HCT116 (cell line): ENCODE measurements at places on chromosomes 1 and 21.

GRCh38 chr1:181191494-181192040 lies 103.1 kb downstream of the IER5 start:
- no peak for DNase-seq

DNA sequence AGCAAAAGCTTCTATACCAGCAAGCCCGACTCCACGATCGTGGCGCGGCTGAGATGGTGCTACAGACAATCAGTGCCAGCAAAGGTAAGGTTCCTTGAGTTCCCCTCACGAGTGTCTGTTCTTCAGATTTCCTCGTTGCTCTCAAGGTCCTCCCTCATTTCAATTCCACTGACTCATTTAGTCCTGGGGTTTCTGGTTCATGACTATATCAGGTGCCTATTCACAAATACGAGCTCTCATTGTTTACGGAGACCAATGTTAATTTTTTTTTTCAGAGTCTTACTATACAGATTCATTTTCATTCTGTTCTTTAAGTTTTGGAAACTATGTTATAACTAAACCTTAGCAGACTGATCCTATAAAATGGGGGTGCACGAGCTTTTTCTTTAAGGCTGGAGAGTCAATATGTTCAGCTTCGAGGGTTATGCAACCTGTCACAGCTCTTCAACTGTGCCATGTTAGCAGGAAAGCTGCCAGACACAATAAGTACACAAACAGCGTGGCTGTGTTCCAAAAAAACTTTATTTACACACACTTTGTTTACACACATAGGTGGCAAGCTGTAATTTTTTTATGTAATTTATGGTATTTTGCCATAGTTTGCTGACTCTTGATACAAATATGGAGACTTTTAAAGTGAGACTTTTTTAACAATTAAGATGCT lies 134.3 kb downstream of the ZP4 start:
- DNase-seq: no peak

DNA sequence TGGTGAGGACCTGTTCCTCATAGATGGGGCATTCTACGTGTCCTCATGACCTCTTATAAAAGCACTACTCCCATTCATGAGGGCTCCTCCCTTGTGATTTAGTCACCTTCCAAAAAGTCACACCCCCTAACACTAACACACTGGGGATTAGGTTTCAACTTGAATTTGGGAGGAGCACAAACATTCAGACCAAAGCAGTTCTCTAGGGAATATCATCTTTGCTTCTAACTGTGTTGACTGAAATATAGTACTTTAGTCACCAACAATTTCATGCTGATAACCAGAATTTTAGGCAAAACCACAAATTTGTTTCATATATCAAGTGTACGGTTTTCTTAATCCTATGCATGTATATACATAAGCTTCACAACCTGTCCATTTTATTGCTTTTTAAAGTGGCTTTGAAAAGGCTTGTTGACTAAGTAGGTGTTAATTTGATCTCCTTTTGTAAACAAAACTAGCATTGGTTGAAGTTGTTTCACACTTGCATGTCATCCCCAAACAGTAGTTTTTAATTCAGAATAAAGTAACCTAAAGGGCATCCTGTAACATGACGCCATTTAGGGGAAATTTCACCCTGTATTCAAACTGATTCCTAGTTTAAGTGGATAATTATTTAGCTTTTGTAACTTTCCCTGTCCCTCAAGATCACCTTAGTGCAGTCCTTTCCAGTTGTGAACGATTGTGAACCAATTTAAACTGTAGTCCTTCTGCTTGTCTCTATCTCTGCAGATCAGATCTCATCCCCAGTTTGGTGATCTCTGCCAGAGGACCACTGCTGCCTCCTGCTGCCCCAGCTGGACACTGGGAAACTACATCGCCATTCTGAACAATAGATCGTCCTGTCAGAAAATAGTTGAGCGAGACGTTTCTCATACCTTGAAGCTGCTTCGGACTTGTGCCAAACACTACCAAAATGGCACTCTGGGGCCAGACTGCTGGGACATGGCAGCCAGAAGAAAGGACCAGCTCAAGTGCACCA lies 141.1 kb downstream of the TLR5 start:
- DNase-seq: no peak

- DNase-seq: no peak
Observed at GRCh38 chr1:220353229-220354012, 81.2 kb upstream of the RAB3GAP2 start.

DNA sequence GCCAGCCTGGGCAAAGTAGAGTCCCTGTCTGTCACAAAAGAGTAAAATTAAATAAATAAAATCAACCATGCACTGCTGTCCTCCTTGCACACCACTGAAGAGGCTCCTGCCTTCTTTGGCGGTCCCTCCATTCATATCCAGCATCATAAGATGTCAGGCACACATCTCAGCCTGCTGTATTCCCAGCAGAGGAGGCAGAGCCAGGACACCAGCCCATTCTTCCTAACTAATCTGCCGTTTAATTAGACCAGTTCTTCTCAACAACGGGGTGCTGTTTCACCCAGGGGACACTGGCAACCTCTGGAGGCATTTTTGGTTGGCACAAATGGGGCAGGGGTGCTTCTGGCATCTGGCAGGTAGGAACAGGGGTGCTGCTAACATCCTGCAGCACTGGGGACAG lies 119.7 kb downstream of the ETS2 start:
- DNase-seq: no peak

- DNase-seq: no peak
Observed at GRCh38 chr1:12600880-12601633, 17.0 kb downstream of the DHRS3 start.

- DNase-seq: peak; percentile 71
Observed at GRCh38 chr1:20612221-20612746, 21.0 kb upstream of the PINK1 start.

DNA sequence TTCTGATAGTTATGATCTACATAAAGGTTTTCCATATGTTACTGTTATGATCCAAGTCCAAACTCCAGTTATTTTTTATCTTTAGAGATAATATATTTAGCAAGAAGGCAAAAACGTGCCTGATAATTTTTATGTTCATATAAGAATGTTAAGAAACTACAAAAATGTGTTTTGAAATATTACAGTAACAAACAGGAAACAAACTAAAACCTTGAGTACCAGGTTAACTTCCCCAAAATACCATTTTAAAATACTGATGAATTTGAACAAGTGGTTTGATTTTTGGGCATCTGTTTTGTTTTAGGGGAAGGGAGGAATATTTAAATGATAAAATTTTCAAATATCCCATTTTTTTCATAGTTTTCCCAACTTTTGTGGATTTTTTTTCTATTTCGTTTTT lies 124.8 kb downstream of the NR5A2 start:
- DNase-seq: no peak

DNA sequence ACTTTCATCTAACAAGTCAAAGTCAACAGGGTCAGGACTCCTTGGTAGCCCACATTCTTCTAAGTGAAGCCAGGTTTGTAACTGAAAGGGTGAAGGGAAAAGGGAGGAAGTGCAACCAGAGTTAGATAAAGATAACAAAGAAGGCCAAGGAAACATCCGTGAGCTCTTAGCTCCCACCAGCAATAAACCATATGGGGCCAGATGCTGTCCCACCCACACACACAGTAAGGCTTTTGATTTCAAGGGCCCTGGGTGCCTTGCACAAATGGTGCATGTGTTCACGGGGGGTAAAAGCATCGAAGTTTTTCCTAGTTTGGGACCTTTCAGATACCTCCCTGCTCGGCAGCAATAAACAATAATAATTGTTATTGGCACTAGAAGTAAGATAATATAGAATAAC lies 5.1 kb upstream of the TIAM1 start:
- no peak for DNase-seq

DNA sequence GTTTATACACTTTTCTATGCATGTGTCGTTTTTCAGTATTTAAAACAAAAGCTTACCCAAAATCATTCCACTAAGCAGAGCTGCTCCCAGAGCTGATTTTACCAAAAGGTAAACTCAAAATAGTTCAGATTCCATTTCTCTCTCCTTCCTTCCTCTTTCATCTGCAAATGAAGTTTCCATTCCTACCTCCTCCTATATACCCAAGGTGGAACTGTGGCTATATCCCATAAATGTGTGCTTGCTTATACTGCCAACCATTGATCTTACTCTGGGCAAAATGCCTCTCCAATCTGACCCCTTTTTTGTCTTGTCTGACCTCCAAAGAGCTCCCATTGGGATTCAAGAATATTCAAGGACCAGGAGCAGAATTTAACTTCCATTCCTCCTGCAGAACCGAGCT lies 9.5 kb downstream of the OLFML2B start:
- no peak for DNase-seq

DNA sequence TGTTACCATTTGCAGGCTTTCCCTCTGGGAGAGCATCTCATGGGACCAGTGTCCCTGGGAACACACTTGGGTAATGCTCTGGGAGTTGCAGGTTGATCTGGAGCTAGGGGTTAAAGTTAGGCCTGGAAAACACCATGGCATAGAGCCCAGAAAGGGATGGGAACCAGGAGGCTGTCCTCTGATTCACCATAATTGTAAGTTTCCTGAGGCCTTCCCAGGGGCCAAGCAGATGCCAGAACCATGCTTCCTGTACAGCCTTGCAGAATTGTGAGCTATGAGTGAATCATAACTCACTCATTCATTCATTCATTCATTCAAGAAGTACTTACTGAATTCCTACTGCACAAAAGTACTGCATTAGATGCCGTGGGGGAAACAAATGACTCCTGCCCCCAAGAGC lies 50.0 kb downstream of the LACTBL1 start:
- DNase-seq: no peak

GRCh38 chr1:156152628-156153027 lies 757 bp upstream of the SEMA4A start:
- DNase-seq: no peak

GRCh38 chr1:231695439-231696255 lies 69.1 kb downstream of the DISC1 start:
- DNase-seq: no peak

GRCh38 chr1:163142152-163142551 lies 60.6 kb downstream of the RGS5 start:
- no peak for DNase-seq

- DNase-seq: no peak
Observed at GRCh38 chr1:21841852-21842466, 29.9 kb downstream of the LDLRAD2 start.

DNA sequence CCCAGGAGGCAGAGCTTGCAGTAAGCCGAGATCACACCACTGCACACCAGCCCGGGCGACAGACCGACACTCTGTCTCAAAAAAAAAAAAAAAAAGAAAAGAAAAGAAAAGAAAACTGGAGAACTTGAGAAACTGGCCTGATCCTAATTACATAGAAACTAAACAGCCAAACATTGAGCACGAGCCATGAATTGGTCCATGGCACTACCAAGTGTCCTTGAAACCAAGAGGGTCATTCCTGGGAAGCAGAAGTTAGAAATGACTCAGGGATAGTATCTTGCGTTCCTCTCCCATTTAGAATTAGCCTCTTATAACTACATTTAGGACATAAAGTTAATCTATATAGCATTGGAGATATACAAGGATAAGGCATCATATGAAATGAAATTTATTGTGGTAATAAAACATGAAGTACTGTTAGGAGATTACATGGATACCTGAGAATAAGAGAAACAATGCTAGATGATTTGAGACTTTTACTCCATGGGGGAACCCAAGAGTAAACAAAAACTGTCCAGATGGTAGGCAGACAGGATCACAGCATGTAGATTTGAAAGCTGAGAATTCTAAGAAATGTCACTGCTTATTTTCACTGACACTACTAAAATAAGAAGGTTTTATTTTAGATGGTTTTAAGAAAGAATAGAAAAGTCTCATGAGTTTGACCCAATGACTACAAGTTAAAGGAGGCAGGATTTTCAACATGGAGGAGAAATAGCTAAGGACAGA lies 39.5 kb upstream of the CPLANE2 start:
- no peak for DNase-seq

DNA sequence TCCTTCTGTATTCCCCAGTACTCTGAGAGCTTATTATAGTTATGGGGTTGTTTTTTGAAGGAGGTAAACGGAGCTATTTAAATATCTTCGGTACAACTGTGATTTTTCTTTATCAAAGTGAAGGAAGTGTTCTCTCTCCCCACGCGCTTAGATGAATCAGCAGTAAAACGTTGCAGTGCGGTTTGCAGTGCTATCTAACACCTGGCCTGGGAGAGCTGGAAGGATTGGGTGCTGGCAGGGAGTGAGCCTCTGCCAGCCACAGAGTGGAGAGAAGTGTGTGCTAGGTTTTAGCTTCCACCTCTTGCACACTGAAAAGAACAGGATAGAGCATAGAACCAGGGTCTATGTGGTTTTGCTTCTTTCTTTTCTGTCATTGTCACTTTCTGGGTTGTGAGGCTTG lies 165.9 kb downstream of the SDCCAG8 start:
- DNase-seq: no peak

DNA sequence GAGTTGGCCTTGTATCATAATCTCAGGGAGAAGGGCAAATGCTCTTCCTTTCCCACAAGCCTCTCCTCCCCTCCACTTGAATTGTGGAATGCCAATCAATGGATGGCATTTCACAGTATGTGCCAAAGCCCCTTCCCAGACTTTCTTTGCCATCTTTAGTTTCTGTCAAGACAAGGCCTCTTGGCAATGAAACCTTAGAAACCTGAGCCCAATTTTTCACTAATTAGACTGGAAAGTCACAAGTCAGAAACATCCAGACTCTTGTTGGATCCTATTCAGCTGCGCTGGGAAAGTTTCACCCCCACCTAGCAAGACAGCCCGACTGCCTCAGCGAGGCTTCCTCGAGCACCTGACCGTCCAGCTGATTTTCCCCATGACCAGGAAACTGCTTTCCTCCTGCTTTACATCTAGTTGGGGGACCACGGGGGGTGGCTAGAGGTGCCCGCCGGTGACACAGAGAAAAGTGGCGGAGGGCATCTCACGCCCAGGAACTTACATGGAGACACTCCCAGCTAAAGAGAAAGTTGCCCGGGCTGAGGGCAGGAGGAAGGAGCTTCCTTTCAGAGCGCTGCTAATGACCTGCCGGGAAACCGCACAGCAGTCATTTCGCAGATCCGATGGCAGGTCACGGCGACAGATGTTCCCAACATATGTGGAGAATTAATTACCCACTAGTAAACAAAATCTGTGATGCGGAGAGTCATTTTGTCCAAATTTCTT lies 302.6 kb upstream of the RRP15 start:
- no peak for DNase-seq

DNA sequence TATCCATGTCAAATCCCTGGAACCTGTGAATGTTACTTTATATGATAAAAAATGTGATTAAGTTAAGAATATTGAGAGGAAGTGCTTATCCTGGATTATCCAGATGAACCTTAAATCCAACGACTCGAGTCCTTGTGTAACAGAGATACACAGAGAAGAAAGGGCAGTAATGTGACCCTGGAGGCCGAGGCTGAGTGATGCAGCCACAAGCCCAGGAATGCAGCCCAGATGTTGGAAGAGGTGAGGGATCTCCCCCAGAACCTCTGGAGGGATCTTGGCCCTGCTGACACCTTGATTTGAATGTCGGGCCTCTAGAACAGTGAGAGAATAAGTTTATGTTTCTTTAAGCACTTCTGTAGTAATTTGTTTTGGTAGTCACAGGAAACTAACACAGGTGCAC lies 18.0 kb downstream of the LPGAT1 start:
- DNase-seq: no peak

- no peak for DNase-seq
Observed at GRCh38 chr1:157147037-157147436, 8.8 kb upstream of the ETV3 start.

DNA sequence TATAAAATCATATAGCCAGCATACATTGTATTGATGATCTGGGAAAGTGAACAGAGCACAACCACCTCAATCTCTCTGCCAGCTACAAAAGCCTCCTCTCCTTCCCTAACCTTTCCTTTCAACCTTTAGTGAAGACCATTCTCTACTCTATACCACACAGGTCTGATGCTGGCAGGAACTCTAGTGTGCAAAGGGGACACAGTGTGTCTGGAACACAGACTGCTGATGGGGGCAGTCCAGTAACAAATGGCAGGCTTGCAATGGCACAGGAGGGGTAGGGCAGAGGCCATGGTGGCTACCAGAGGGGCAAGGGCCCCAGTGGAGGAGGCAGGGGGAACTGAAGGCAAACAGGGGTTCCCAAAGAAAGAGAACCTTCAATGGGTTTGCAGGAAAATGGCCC lies 37.0 kb downstream of the CEP170 start:
- no peak for DNase-seq
